BE2C (cell line): ENCODE measurements at places on chromosomes 16 and 17.

- no peak for DNase-seq
Measured at GRCh38 chr17:63504261-63504660, 18.9 kb upstream of the KCNH6 start.

GRCh38 chr17:7882629-7883028 lies 6.0 kb upstream of the CHD3 start:
- DNase-seq: no peak

- peak; percentile 58 for DNase-seq
Measured at GRCh38 chr17:4565209-4566141, 5.1 kb upstream of the GGT6 start.

DNA sequence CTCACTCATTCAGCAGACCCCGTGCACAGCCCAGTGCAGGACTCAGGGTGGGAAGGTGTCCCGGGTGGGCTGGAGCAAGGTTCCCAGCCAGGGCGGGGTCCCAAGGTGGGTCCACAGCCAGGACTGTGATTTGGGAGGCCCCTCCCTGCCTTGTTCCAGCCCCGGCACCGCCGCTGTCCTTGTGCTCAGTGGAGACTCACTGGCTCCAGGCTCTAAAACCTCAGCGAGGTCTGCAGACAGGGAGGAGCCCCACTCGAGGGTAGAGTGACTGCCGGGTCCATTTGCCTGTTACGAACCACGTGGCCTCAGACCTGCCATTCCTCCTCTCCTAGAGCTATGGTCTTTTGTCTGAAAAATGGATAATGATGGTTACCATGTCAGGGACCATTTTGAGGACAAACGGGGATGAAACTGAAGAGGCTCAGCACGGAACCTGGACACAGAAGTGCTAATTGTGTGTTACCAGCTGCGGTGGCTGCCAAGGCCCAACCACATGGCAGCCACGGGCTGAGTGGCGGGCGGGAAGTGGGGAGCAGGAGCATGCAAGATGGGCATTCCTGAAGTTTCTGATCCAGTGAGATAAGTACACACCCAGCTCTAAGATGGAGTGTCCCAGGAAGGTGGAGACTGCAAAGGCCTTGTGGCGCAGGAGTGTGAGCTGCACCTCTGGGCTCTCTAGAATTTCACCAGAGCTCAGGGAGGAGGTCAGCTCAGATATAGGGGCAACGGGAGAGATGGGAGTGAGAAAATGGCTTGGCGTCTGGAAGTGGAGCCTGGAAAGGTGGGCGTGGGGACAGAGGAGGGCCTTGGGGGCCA lies 317.6 kb downstream of the SEC14L1 start:
- no peak for DNase-seq

DNA sequence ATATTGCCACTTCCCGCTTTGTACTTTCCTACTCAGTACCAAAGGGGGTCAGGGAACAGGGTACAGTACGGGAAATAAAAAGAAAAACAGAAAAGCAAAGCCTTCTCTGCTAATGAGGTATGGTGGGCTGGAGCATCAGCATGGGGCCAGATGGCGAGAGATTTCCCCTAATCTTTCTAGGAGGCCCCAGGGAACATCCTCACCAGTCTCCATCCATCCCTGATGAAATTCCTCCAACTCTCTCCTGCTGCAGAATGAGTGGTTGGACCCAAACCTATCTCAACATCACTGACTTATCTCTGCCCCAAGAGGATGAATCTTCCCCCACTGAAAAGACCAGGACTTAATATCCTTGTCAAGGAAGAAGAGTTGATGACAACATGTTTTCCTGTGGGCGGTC lies 185.6 kb downstream of the C16orf78 start:
- no peak for DNase-seq

- no peak for DNase-seq
Measured at GRCh38 chr17:40598619-40599467, 33.6 kb upstream of the CCR7 start.

DNA sequence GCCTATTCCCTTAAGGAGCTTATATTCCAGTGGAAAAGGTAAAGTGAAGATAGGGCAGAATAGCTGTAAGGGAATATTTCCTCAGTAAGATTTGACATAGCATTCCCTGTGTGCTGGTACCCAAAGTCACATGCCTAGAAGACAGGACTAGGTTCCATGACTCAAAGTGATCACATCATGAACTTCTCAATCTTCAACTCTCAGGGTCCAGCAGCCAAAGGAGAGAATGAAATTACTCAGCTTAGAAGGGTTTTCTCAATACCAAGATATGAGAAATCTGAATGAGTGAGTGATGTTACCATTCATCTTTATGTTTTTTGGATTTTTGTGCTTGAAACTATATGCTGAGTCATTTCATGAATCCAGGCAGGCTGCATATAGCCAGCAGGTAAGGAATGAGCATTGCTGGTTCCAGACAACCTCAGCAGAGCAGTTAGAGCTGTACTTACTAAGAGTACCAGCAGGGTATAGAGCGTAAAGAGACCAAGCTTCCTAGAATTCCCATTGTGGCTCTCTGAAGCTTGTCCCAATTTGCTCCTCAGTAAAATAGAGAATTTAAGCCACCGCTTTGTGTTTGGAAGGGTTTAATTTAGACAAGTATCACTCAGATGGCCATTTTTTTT lies 91.1 kb downstream of the ANKFN1 start:
- no peak for DNase-seq

- no peak for DNase-seq
Measured at GRCh38 chr17:10197721-10198508, 491 bp downstream of the GAS7 start.

DNA sequence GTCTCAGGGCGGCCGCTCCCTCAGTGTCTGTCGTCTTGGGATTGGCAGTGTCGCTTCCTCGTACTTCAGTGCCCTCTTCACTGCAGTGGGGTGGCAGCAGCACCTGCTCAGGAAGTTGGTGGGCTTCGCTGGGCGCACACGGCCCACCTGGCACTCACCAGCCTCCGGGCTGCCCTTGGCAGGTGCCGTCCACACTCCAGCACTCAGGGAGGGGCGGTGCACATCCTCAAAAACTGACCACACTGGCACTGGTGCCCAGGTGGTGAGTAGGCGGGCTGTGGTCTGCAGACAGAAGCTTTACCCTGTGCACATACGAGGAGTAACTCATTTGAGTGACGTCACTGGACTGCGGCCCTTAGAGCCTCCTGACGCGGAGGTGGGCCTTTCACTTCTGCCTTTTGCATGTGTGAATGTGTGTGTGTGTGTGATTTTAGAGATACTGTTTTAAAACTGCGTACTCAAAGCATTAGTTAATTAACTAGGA lies 94.6 kb downstream of the BANP start:
- DNase-seq: no peak
